ENCODE measurements at places on chromosomes 7 and 10.

DNA sequence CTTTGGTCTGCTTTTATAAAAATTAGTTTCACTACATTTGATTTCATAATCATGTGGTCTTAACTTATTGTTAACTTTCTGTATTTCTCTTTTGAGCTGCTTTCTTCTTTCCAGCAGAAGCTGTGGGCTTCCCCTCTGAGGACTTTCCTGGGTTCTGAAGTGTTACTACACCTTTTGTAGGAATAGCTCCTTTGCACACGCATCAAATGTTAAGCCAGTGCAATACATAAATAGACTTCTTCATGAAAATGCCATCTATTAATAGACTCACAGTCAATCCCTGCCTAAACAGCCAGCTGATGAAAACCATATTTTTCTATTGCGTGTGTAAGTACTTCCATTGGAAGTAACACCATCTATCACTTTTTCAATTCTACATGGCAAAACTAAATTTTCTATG is 1.5 kb downstream of the ABCB4 start:
- no peak for DNase-seq

DNA sequence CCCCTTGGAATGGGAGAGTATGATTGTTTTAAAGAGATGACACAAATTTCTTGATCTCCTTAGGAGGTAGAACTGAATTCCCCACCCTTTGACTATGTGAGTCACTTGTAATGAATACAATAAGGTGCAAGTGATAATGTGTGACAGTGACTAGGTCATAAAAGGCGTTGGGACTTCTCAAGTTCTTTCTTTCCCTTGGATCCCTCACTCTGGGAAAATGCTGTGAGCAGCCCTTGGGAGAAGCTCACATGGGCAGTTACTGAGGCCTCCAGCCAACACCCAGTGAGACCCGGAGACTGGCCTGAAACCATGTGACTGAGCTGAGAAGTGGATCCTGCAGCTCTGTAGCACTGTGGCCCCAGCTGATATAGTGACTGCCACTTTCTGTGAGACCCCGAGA is 66.4 kb upstream of the FAM180A start:
- no peak for DNase-seq

DNA sequence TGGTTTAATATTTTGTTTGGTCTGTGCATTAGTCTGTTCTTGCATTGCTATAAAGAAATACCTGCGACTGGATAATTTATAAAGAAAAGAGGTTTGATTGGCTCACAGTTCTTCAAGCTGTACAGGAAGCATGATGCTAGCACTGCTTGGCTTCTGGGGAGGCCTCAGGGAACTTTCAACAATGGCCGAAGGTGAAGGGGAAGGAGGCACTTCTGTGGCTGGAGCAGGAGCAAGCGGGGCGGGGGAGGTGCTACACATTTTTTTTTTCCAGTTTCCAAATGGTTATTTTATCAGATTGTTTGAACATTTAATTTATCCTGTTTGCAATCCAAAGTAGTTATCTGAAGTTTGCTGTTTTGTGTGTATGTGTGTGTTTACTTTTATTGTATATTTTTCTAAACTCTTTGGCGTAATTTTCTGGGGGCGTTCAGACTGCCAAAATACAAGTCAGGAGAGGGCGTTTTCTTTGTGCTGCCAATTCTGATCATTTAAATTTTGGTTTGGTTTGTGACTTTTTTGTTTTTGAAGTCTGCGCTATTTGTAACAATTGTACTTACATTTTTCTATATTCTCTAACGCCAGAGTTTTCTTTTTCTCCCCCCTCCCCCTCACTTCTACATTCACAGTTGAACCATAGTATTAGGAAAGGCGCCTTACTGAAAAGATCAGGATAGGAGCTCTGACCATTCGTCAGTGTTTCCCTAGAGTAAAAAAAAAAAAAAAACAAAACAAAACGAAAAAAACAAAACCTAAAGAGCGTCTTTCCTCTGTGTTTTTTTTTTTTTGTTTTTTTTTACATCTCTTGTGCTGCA is 58.5 kb downstream of the ZNF783 start:
- no peak for DNase-seq

DNA sequence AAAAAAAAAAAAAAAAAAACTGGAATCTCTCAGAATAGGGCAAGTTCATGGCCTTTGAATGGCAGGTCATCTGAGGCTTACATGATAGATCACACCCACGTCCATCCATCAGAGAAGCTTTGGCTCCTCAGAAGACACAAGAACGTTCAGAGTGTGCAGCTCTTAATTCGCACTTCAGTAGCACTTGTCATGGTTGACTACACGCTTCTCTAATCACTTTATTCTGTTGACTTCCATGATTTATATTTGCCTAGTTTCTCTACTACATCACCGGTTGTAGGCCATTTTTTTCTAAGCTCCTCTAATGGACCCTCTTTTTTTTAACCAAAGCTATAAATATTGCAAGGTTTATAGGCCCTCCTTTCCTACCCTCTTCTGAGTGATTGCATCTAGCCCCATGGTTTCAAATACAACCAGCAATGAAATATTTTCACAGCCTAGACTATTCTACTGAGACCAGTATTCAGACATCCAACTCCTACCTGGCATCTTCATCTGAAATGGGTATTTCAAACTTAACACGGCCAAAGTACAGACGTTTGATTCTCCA is 305.4 kb upstream of the CELF2 start:
- DNase-seq = no peak

DNA sequence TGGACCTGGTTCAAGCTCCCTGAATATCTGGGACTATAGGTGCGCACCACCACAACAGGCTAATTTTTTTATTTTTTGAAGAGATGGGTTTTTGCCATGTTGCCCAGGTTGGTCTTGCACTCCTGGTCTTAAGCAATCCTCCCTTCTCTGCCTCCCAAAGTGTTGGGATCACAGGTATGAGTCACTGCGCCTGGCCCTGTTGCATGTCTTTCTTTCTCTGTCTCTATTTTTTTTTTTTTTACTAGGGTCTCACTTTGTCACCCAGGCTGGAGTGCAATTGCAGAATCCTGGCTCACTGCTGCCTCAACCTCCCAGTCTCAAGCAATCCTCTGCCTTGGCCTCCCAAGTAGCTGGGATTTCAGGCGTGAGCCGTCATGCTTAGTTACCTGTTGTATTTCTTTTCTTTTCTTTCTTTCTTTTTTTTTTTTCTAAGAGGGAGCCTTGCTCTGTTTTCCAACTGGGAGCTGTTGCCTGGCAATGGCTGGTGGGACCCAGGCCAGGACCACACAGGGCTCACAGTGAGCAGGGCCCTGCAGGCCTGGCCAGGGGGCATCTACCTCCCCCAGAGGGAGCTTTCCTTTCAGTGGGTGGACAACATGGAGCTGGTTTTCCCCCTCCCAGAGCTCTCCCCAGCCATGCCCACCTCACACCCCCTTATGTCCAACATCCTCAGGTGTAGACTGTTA is 6.0 kb downstream of the MYL7 start:
- DNase-seq = no peak

- DNase-seq = no peak
These were observed 9.0 kb downstream of the FAM204A start for GRCh38 chr10:118332948-118333710.

DNA sequence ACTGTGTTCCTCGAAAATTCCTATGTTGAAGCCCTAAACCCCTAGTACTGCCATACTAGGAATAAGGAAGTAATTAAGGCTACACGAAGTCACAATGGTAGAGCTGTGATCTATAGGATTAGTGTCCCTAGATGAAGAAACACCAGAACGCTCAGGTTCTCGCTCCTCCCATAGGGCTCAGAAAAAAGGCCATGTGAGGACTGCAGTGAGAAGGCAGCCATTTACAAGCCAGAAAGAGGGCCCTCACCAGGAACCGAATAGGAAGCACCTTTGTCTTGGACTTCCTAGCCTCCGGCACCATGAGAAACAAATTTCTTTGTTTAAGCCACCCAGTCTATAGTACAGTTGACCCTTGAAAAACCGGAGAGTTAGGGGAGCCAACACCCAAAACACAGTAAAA is 46.2 kb downstream of the CACUL1 start:
- DNase-seq = no peak

- peak; percentile 99 for DNase-seq
These were observed at the start of gene VCL for GRCh38 chr10:73997787-73998622. Gene VCL, plus strand, starts transcription at chr10:73998116. Its CDS starts 92 bp downstream, at chr10:73998208.

DNA sequence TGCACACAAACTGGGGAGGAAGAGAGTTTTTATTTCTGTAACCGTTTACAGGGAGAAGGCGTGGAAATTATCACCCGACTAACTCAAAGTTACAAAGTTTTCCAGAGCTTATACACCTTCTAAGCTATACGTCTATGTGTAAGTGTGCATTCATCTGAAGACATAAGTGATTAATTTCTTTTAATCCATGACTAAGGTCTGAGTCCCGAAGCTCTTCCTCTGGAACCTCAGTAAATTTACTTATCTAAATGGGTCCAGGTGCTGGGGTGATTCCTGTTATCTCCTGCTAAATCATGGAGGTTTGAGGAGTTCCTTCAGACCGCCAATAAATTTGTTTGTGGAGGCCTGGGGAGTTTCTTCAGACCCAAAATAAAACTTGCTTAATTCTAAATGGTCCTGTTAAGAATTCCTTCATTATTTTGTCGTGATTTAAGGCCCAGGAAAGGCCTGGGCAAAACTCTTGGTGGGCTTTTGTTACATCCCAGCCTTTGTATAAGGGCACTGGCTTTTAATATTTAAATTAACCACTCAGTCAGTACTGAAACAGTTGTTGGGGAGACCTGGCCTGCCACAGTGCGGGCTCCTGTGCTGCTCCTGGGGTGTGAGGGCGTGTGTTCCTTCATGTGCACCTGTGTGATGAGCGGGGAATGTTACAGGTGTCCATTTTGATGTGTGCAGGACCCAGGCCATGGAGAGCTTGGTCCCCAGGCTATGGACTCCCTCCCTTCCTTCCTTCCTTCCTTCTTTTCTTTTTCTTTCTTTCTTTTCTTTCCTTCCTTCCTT is 5.8 kb upstream of the METTL27 start:
- DNase-seq = no peak

GRCh38 chr10:13528875-13529713 is at the start of gene BEND7:
Gene BEND7, minus strand, starts transcription at chr10:13529014. Its CDS starts 481 bp downstream, at chr10:13528533.
- no peak for DNase-seq

GRCh38 chr10:118851062-118852035 is 96.6 kb upstream of the CACUL1 start:
- no peak for DNase-seq

DNA sequence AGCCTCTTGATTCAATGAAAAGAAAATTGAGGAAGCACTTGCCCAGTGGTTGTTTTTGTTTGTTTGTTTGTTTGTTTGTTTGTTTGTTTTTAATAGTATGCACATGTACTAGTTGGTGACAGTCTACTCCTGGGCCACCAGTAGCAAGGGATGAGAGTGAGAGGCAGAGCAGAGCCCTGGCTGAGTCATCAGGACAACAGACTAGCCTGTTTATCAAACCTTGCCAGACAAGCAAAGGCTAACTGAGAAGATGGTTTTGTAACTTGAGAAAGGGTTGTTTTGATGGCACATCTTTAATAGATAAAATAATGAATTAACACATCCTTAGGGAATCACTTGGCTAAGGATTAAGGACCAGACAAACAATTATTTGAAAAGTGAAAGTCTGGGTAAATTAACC is 78.1 kb downstream of the INHBA start:
- DNase-seq = peak; percentile 49

DNA sequence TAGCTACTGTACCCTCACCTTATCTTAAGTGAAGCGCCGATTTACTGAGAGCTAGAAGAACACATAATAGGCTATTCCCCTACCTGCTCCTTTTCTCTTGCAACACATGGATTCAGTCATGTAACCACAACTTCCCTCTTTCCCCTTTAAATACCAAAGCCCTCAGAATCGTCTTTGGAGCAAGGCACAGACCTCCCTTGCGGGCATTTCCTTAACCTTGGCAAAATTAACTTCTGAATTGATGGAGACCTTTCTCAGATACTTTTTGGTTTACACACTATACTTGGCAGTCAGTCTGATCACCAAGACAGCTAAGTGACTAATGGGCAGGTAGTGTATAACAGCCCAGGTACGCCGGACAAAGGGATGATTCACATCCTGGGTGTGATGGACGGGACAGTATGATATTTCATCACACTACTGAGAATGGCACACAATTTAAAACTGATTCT is 72.7 kb upstream of the SEC61G start:
- no peak for DNase-seq

- DNase-seq = no peak
These were observed 98.1 kb downstream of the MYOF start for GRCh38 chr10:93384006-93384405.

- peak; percentile 13 for DNase-seq
These were observed 9.9 kb downstream of the SLC25A13 start for GRCh38 chr7:96311967-96312366.

DNA sequence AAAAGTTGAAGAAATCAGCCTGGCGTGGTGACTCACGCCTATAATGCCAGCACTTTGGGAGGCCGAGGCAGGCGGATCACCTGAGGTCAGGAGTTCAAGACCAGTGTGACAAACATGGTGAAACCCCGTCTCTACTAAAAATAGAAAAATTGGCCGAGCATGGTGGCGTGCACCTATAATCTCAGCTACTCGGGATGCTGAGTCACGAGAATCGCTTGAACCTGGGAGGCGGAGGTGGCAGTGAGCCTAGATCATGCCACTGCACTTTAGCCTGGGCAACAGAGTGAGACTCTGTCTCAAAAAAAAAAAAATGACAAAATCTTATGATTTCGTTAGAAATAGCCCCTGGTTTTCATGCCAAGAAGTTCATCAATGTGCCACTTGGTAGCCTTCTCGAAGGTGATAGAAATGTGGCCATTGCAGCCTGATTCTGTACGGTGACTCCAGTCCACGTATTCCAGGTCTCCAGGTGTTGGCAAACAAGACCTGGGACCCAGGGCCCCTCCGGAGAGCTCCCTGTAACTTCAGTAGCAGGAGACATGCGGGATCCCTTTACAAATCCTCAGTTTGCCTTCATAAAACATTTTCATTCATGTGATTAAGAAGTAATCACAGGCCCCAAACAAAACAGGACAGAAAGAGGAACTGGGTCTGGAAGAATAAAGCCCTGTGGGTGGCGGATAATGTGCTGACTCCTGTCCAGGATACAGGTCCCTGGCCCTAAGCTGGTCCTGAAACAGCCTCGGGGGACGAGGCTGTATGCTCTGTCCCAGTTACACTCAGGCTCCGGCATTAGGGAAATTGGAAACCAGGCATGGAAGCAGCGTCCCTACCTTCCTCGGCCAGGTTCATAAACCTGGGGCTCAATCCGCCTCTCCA is 207.3 kb upstream of the SH2B2 start:
- DNase-seq = no peak

GRCh38 chr10:77478247-77478961 is 159.2 kb downstream of the KCNMA1 start:
- DNase-seq = peak; percentile 85

- peak; percentile 37 for DNase-seq
These were observed 56.8 kb upstream of the SVIL start for GRCh38 chr10:29691564-29692072.

- DNase-seq = no peak
These were observed 301.7 kb downstream of the RPS24 start for GRCh38 chr10:78335371-78335690.
